ENCODE measurements at places on chromosomes 5 and 9.

DNA sequence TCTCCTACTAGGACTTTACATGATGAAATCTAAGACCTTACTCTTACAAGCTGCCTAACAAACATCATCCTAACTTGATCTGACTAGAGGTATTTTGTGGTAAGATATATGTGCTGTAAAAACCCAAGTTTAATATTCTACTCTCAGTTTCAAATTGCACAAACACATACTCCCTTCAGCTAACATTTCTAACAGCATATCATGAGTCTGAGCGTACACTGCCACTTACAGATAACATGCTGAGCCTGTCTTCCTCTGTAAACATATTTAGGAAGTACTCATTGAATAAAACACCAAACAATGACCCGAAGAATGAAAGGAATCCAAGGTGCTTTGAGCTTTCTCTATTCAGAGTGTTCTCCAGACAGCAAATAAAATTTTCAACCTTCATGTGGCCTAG lies 7.9 kb upstream of the ESM1 start:
- DNase-seq, result no peak

DNA sequence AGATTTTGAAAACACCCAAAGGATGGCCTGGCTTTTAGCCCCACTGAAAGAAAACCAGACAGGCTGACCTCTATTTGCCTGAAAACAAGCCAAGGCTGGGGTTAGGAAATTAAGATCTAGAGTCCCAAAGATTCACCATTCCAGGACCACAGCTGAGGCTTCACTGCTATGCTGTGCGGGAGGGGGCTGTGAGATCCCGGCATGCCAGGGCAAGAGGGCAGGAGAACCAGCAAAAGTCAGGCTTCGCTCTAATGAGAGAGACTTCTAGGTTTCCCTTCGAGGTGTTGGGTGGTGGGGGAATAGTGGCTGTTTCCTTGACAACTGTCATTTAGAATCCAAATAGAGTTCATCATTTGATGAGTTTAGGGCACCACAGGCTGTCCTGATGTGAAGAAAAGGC lies 152.9 kb upstream of the NFIB start:
- no peak for DNase-seq

DNA sequence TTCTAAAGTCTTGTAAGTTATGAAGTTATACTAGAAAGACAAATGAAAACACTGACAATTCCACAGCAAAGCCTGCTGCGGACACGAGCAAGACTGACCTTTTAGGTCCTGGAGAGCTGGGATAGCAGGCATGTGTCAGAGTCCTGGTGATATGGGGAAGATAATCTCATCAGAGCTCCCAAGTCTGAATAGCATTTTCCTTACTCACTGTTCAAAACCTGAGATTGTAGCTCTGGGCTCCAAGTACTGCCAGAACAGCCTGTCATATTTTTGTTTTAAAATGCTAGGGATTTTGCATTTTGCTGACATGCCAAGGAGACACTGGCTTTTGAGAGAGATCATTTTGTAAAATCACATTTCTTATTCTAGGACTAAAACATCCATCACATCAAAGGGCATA lies 90.1 kb downstream of the DRD1 start:
- DNase-seq, result no peak

- DNase-seq, result no peak
Measured at GRCh38 chr5:87302061-87302460, 34.4 kb downstream of the RASA1 start.

GRCh38 chr9:97933297-97933998 lies 4.5 kb downstream of the HEMGN start:
- no peak for DNase-seq

GRCh38 chr5:151097820-151098767 lies 17.3 kb upstream of the TNIP1 start:
- DNase-seq, result peak; percentile 79

DNA sequence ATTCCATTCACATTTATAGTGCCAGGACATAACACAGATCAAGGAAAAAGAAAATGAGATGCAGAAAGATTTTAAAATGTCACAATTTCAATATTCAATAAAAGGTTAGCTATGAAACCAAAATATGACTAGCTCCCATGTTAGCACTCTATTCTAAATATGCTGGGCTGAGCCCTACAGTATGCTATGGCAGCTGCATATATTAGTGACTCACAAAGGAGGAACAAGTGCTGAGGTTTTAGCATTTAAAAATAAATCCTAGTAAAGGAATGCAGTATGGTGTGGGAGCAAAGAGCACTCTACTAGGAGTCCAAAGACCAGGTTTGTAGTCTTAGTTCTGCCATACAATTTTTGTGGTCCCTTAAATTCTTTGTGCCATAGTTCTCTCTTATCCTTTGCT lies 118.4 kb downstream of the OXCT1 start:
- DNase-seq, result no peak

DNA sequence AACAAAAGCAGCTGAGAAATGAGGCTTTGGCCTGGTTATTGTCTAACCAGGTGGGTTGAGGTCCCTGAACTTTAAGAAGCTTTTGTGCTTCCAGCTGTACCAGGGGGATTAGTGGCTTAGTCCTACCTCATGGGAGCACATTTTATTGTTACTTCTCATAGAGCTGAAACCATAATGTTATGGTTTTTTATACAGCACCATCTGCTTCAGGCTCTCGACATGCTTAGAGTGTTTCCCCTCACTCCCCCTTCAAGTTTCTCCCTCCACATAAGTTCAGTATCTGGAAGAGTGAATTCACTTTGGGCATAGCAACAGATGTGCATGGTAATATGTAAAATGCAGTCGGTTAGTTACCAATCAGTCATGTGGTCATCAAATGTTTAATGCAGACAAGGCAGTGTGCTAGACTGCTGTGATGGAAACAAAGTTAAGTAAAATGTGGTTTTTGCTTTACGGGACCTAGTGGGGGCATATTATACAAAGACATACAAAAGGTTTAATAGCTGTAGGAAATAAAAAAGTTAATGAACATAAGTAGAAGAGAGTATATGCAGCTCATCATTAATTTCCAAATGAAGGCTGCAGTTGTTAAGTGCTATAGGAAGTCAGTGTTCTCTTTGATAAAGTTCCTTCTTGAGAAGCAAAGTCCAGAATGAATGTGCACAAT lies 95.9 kb upstream of the SPRY4 start:
- no peak for DNase-seq

DNA sequence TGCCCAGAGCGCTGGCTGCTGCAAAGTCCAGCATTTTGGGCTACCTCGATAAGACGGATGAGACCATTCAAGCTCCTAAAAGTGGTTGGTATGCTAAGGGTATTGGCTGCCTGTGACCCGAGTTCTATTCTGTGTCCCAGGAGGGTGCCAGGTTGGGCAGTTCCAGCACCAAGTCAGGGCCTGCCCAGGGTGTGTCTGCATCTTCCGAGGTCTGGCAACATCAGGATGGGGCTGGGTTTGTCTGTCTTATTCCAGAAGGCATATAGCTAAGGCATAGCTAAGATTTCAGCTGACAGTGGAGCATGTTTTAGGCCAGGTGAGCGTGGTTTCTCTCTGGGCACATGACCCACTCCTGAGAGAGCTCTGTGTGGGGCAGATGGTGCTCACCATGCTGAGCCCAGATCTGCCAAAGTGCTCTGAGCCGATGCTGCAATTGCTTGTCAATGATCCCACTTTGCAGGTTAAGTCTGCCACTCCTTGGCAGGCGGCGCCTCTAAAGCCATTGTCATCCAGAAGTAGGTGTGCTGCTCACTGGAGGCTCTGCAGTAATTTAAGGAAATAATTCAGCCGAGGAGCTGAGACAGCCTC lies 7.8 kb downstream of the SLC9A3 start:
- no peak for DNase-seq

GRCh38 chr9:34546834-34547827 lies 24.3 kb upstream of the ENHO start:
- no peak for DNase-seq

GRCh38 chr5:95988877-95989276 lies 27.2 kb upstream of the ELL2 start:
- DNase-seq, result no peak

DNA sequence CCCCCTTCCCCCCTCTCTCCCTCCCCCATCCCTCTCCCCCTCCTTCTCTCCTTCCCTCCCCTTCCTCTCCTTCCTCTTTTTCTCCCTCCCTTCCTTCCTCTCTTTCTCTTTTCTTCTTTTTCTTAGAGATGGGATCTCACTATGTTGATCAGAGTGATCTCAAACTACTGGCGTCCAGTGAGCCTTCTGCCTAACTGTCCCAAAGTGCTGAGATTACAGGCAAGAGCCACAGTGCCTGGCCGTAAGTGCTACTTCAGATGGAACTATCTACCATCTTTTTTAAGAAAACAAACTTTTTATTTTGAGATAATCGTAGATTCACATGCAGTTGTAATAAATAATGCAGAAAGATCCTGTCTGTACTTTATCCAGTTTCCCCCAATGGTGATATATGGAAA lies 6.3 kb downstream of the RCL1 start:
- no peak for DNase-seq

DNA sequence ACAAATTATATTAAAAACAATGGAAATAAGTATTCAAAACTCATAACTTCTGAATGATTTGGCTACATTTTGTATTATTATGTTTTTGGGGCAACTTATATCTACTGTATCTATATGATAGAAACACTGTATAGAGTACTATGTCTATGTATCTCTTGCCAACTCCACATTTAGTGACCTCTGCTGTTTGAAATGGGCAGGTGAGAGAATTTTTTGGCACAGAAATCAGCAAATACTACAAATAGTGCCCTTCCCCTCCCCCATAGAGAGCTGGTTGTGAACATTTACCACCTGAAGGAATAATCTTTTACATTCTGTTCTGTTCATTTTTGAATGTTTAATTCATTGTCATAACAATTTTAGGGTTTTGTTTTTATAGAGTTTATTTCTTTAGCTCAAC lies 545.3 kb downstream of the PDE4D start:
- DNase-seq, result no peak

GRCh38 chr5:912280-913091 lies 19.8 kb downstream of the TRIP13 start:
- no peak for DNase-seq

GRCh38 chr5:158621391-158621790 lies 478.3 kb downstream of the EBF1 start:
- DNase-seq, result no peak

DNA sequence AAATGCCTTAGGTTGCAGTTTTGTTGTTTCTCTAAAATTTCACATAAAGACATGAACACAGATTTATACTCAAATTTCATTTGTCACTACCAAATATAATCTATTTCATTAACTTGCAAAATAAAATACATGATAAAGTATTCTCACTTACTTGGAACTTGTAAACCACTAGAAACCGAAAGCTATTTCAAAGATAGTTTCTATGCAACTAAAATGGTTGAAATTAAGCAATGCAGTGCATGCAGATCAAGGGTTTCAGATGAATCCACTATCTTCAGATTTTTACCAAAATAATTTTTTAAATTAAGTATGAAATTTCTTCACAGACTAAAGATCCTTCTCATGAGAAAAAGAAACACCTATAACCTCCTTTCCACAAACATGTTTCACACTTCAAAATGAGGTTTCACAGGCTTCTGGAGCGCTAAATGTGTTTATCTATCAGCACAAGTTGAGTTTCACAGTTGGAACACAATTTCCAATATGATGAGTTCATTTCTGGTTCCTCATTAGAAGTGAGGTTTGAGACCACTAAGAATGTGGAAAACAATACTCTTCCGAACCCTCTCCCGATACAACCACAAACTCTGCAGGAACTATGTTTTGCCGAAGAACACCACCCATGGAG lies 63.9 kb downstream of the EPB41L4A start:
- no peak for DNase-seq

- no peak for DNase-seq
Measured at GRCh38 chr5:34500236-34500847, 155.8 kb upstream of the RAI14 start.

DNA sequence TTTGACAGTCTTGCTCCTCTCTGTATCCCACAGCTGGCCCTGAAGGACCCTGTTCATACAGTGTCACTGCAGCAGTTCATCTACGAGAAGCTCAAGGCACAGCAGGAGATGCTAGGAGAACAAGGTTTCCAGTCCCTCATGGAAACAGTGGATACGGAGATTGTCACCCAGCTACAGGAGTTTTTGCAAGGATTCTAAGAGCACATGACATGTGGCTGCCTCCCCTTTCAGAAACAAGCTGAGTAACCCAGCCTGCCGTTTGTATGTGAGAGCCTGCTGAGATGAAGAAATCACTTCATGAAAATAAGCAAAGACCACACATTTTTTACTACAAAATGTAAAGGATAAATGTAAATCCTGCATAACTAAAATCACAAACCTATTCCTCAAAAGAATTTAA lies 48.5 kb downstream of the LRRC70 start:
- no peak for DNase-seq
